T-helper 2 cell treated with Interferon-gamma antibody and Interleukin-4, amounts not matched to agents 100 ng/mL and 5 ng/mL, for 36 hours (primary cell): ENCODE measurements at places on chromosomes 7 and 10. TPM values are rescaled to one million over a fixed set of nuclear protein-coding genes. Genes with fewer than 3 reads are reported as not detected.

Gene KIAA1217
- total RNA-seq = 0.11 and 0.36 TPM in 2 replicates

Gene FAM237B
- total RNA-seq = not detected in 2 replicates

Gene SPDYE3
- total RNA-seq = not detected in 2 replicates

Gene DYNC1I1
- not detected in 2 replicates for total RNA-seq

Gene UPK3BL2
- total RNA-seq = 20.6 and 25.0 TPM in 2 replicates

Gene SLC26A5
- not detected in 2 replicates for total RNA-seq

Gene UNCX
- total RNA-seq = not detected in 2 replicates

Gene CH25H
- total RNA-seq = not detected in 2 replicates

Gene MGMT
- 17.3 and 17.9 TPM in 2 replicates for total RNA-seq

Gene IFIT1B
- total RNA-seq = not detected in 2 replicates

Gene C10orf53
- total RNA-seq = not detected in 2 replicates

Gene MMD2
- not detected in 2 replicates for total RNA-seq

Gene SLC26A3
- not detected in 2 replicates for total RNA-seq

Gene CCDC3
- total RNA-seq = 0.07 and 0.09 TPM in 2 replicates

Gene FAM20C
- total RNA-seq = 0.32 and 0.70 TPM in 2 replicates

Gene TLX1
- total RNA-seq = not detected in 2 replicates

Gene MDFIC
- total RNA-seq = 90.1 and 93.5 TPM in 2 replicates

Gene LRGUK
- total RNA-seq = 0.09 and 0.20 TPM in 2 replicates

Gene LBX1
- total RNA-seq = not detected in 2 replicates

Gene CCL24
- not detected in 2 replicates for total RNA-seq

Gene PDZD8
- 13.2 and 13.4 TPM in 2 replicates for total RNA-seq

Gene NFE2L3
- 26.4 and 26.6 TPM in 2 replicates for total RNA-seq

Gene CCZ1
- 93.4 and 96.4 TPM in 2 replicates for total RNA-seq

Gene CPA2
- total RNA-seq = not detected in 2 replicates

Gene SAP25
- total RNA-seq = 21.4 and 22.5 TPM in 2 replicates

Gene DENND2A
- total RNA-seq = not detected in 2 replicates

Gene SFTPA1
- not detected in 2 replicates for total RNA-seq

Gene SCART1
- total RNA-seq = 1.8 and 2.2 TPM in 2 replicates

Gene EPDR1
- total RNA-seq = 0.20 and 0.36 TPM in 2 replicates

Gene IFIT3
- total RNA-seq = 10.4 and 11.1 TPM in 2 replicates

Gene EPHB6
- 4.4 and 5.9 TPM in 2 replicates for total RNA-seq

Gene CAV2
- not detected in 2 replicates for total RNA-seq

Gene CRHR2
- not detected in 2 replicates for total RNA-seq

Gene PNPLA8
- 14.7 and 14.8 TPM in 2 replicates for total RNA-seq

Gene TMEM196
- not detected in 2 replicates for total RNA-seq

Gene AGFG2
- total RNA-seq = 39.2 and 41.3 TPM in 2 replicates

Gene ERV3-1
- total RNA-seq = 12.7 and 14.8 TPM in 2 replicates

Gene CALML5
- total RNA-seq = not detected in 2 replicates

Gene FBXO24
- 1.0 and 1.2 TPM in 2 replicates for total RNA-seq

Gene OPALIN
- total RNA-seq = not detected in 2 replicates

Gene FAM25C
- not detected in 2 replicates for total RNA-seq

Gene GNG11
- total RNA-seq = not detected in 2 replicates

Gene NODAL
- total RNA-seq = 0.09 and 0.11 TPM in 2 replicates

Gene CCSER2
- 67.2 and 68.7 TPM in 2 replicates for total RNA-seq

Gene HOXA2
- total RNA-seq = not detected in 2 replicates

Gene SUN3
- total RNA-seq = 0.41 TPM in 1 of 2 replicates, not detected in the other

Gene C7orf33
- not detected in 2 replicates for total RNA-seq

Gene ASAH2
- total RNA-seq = 1.3 and 1.7 TPM in 2 replicates

Gene GPNMB
- total RNA-seq = 0.73 and 0.82 TPM in 2 replicates

Gene METTL2B
- 36.9 and 39.9 TPM in 2 replicates for total RNA-seq

Gene GARS1
- total RNA-seq = 151 and 165 TPM in 2 replicates

Gene CPEB3
- total RNA-seq = 1.7 and 1.8 TPM in 2 replicates

Gene IFIT5
- total RNA-seq = 17.0 and 17.1 TPM in 2 replicates
